ENCODE measurements at places on chromosomes 7 and 10. TPM values are rescaled to one million over a fixed set of nuclear protein-coding genes. Genes with fewer than 3 reads are reported as not detected.

- no peak for DNase-seq
Observed at GRCh38 chr7:121761399-121761798, 111.6 kb upstream of the PTPRZ1 start.

Gene SLC25A40
- 14.9 TPM for polyA plus RNA-seq

Gene PNLIPRP1
- polyA plus RNA-seq, result not detected

Gene PTPRZ1
- polyA plus RNA-seq, result not detected

Gene SSBP1
- polyA plus RNA-seq, result 349 TPM

- no peak for DNase-seq
Observed at GRCh38 chr7:31919678-31920369, 150.4 kb downstream of the PDE1C start.

DNA sequence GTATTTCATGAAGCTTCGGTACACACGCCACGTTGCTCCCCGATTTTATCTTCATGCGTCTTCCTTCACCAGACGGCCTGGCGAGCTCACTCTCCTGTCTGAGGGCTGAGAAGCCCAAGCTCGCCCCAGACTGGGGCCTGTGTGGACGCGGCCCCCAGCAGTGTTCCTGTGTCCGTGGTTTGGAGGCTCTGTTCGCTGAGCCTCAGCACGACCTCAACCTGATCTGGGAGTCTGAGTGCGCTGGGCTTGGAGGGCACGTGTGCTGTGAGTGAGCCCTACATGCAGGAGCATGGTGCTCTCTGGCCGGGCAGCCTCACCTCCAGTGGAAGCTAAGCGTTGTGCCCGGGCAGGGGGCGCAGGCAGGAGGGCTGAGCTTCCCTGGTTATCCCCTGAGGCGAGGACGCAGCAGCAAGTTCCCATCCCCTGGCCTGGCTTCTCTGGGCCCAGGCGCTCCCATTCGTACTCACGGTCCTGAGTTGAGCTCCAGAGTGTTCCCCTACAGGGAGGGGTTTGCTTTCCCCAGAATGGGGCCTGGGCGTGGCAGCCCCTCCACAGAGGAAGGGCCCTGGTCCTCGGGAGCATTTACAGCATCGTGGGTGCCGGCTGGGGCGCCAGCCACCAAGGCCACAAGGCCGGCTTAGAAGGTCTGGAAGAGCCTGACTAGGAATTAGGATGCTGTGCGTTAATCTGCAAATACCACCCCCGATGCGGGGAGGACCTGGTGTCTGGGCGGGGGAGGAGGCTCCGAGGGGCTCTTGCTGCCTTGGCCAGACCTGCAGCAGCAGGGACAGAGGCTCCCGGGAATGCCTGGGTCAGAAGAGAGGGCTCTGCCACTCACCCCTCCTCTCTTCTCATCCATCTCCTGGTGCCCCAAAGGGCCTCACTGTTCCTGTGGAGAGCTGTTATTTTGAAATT is 400.6 kb downstream of the DNAJB6 start:
- DNase-seq, result no peak

DNA sequence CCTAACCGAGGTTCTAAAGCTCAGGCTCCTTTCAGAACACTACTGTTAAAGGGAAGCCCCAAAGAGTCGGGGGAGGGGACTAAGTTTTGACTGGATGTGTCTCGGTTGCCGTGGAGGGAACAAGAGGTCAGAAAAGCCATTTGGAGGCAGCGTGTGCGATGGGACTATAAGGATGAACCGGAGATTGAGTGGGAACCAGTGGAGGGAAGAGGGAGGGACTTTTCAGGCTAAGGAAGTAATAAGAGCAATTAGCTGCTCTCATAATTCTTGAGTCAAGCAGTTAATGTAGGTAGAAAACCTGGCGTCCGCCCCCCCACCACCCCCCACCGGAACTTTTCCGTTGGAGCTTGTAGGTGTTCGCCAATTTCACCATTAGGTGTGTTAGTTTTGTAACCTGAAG is 491 bp upstream of the AKAP9 start:
- peak; percentile 66 for DNase-seq

GRCh38 chr7:91459539-91459938 is 195.3 kb downstream of the FZD1 start:
- DNase-seq, result no peak

Gene GOLGA7B
- 0.35 TPM for polyA plus RNA-seq

GRCh38 chr10:48439581-48440041 is 133.1 kb downstream of the MAPK8 start:
- no peak for DNase-seq

- DNase-seq, result no peak
Observed at GRCh38 chr7:36942955-36943354, 218.7 kb upstream of the AOAH start.

Gene CALCR
- not detected for polyA plus RNA-seq

GRCh38 chr10:65898055-65898454 is 1027.8 kb upstream of the LRRTM3 start:
- DNase-seq, result no peak

- DNase-seq, result no peak
Observed at GRCh38 chr7:41696323-41696916, 6.5 kb downstream of the INHBA start.

Gene TMEM196
- not detected for polyA plus RNA-seq

DNA sequence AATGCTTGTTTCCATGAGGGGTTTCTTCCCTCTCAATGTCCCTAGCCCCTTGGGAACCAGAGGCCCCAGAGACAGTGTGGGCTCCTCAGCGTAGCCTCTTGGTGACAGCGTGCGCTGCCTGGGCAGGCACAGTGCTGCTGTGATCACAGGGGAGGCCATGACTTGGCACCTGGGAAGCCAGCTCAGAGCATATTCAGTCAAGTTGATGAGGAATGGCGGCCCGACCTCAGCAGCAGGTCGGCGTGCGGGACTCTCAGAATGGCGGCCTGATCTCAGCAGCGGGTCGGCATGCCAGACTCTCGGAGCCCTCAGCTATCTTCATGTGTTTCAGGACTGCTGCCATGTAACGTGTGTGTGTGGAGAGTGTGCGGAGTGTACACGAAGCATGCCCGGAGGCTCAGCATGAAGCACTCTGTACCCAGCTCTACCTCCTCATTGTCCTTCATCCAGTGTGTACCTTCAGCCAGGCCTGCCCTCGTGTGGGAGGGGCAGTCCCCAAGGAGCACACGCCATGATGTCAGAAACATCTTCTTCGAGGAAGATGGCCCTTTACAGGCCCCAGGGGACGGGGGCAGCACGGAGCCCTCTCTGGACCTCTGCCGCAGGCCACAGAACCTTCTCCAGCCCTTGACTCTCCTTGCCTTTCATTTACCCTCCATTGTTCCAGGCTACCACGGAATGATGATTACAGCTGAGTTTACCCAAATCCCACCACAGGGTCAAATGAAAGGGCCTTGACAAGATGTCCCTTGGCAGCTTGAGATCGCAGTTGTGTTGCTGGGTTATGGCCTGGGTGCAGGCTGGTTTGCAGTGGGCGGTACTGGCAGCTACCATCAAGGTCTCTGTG is 130.4 kb downstream of the SMURF1 start:
- no peak for DNase-seq

DNA sequence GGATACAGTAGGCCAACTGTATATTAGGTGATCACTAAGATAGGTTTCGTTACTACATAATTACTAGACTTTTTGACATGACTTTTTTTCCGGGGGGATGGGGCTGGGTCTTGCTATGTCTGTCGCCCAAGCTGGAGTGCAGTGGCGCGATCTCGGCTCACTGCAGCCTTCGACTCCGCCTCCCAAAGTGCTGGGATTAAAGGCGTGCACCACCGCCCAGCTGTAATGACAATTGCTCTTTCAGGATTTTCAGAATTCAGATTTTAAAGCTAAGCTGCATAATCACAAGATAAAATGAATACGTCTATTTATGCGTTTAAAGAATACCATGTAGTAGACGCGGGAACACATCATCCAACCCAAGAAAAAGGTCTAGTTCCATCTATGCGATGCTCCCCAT is 982 bp downstream of the IDI1 start:
- DNase-seq, result no peak

DNA sequence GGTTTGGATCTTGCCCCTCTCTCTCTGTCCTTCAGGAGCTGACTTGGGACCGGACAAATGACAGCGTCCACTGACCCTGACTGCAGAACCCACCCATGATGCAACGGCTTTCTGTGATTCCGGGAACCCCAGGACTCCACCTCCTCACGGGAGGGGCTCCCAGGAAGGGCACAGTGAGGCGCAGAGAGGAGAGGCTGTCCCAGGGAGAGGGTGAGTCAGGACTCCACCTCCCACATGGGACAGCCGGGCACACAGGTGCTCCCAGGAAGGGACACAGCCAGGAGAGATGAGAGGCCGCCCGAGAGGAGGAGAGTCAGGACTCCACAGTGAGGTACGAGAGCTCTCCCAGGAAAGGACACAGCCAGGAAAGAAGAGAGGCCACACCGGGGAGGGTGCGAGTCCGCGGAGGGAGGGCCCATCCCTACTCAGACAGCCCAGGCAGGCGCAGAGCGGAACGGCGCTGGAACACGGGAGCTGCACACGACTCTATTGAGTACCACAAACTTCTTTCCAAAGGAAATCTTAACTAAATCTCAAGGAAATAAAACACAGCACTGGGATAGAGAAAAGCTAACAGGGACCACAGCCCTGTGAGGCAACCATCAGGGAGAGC is 162.5 kb downstream of the MAD1L1 start:
- DNase-seq, result no peak

Gene GCK
- 0.62 TPM for polyA plus RNA-seq

DNA sequence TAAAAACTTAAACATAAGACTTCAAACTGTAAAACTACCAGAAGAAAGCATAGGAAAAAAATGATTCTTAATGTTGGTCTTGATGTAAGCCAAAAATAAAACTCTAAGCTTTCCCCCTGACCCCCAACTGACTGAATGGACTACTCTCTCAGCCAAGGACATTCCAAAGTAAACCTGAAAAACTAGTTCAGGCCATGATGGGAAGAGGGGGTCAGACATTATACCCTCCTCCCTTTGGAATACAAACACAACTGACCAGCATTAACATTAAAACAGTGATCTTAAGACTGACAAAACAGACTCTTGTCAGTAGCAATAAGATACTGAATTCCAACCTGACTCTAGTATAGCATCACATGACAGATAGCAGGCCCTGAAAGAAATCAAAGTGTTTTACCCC is 13.5 kb upstream of the LRGUK start:
- DNase-seq, result no peak

GRCh38 chr7:27078616-27079233 is 17.1 kb downstream of the HOXA1 start:
- DNase-seq, result no peak

DNA sequence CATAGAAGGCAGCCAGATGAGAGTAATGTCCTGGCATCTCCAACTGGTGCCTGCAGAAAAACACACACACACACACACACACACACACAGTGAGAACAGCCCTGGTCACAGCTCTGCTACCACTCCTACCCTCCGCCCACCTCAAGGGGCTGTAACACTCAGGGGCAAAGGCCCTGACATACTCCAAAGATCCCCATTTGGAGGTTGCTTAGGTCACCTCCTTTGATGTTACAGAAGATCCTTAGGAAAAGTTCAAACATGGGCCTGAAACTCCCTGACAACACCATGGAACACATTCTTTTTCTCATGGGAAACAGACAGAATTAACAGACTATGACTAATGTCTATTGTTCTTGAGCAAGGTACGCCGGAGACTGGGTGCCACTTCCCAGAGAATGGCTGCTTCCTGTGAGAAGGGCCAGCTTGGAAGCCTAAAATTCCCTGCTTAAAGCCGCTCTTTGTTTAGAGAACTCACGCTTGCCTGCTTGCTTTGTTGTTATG is 27.7 kb downstream of the DENND11 start:
- no peak for DNase-seq
